ENCODE measurements at places on chromosomes 4 and X.

DNA sequence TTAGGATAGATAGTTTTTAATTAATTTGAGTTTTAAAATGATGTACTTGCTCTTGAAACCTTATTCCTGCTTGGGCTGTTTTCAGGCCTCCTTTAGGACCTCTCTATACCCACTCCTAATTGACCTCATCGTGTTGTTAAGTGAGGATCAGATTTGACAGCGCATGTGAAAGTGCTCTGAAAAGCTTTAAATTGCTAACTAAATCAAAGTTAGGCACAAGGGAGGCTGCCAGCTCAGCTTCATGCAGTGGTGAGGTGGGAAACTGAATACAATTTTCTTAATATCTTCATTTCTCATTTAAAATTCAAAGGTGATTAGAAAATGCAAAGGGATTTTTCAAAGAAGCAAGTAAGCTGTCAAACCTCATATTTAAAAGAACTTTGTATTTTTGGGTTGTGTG, 20.0 kb downstream of the FHDC1 start:
- DNase-seq: no peak

DNA sequence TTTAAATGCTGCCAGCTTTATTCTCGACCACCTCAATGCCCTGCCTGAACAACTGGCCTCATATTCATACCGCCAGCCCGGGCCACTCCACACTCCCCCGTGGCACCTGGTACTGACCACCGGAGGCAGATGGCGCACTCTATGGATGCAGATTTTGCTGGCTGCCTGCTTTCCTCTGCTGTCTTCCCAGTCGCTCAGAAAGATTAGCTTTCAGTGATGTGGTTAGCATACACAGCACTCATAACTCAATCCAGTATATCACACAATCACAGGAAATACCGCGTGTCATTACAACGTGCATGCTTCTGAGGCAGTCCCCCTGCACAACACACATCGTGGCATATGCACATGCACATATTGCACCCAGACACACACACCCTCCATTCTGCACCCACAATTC, 147.2 kb upstream of the BCOR start:
- DNase-seq: no peak

DNA sequence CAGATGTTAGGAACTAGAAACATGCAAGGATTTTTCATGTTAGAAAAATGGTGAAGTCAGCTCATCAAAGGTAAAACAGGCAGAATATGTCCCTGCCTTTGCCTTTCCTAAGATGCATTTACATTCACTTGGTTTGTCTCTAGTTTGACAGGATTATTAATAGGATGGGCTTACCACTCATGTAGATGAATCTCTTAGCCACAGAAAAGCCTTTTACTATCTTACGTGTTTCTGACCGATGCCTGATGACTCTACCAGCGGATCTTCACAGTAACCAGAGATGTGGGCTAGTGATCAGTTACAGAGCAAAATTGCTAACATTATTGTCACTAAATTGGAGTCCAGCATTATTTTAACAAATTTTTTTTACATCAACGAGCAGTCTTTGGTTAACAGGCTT, 187.6 kb downstream of the MAML3 start:
- DNase-seq: no peak

DNA sequence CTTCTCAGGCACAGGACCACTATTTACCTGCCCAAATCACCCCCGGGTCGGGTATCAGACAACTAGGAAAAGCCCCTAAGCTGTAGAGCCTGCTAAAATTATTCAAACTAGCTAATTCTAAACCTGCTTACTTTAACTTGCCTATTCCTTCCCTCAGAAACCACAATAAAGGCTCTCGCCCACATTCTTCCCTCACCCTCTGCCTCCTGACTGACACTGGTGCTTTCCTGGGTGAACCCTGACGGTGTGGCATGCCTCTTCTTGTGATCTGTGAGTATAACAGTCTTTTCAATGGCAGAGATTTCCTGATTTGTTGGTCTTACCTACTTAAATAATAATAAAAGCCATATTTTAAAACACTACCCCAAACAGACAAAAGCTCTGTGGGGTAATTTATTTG, 242.1 kb upstream of the ZCCHC13 start:
- DNase-seq: no peak

- no peak for DNase-seq
Observed at GRCh38 chr4:40337523-40337922, 2.4 kb downstream of the CHRNA9 start.

GRCh38 chr4:77699731-77700210, 94.2 kb downstream of the CXCL13 start:
- no peak for DNase-seq

DNA sequence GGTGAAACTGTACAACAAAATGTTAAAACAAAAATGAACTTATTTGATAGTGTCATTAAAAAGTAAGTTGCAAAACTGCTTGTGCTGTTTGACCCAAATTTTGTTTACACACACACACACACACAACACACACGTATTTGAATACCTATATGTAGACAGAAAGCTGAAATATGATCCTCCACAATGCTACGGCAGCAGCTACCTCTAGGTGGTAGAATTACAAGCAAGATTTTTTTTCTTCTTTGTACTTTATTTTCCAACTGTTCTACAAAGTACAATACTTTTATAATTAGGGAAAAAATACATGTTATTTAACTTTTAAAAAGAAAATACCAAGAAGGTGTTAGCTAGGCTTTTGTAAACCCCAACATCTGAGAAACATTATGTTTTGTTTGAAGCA, 1.2 kb downstream of the CYTL1 start:
- no peak for DNase-seq

- DNase-seq: no peak
Observed at GRCh38 chrX:13828392-13828791, 11.5 kb upstream of the GPM6B start.

GRCh38 chr4:15400981-15401671, 26.7 kb upstream of the C1QTNF7 start:
- DNase-seq: peak; percentile 42

DNA sequence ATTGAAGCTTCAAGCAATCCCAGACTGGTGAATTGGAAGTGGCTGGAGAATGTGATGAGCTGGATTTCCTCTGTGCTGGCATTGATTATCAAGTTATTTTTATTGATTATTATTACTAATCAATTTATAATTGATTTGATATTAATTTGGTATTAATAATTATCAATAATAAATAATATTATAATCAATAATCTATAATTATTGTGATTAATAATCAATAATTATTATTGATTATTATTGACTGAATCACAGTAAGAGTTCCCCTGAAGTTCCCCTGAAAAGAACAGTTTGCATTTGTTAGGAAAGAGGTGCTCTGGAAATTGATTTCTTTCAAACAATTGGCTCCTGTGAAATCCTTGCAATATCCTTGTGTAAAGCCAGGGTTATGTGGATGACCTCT, 7.5 kb upstream of the FAM9A start:
- DNase-seq: no peak

DNA sequence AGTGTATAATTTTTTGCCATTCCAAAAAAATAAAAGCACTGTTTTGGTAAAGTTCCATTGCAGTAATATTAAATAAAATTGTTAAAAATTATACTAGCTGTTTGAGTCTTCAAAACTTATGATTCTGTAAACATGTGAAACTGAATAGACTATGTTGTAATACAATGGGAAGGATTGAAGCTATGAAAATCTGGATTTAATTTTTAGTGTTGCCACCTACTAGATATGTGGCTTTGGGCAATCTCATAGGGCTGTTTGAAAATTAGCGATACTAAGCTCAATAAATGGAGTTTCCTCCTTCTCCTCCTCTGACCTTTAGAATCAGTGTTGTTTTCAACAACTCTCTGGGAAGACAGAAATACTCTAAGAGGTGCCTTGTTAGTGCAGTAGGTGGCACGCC, 4.5 kb downstream of the PGRMC2 start:
- no peak for DNase-seq

DNA sequence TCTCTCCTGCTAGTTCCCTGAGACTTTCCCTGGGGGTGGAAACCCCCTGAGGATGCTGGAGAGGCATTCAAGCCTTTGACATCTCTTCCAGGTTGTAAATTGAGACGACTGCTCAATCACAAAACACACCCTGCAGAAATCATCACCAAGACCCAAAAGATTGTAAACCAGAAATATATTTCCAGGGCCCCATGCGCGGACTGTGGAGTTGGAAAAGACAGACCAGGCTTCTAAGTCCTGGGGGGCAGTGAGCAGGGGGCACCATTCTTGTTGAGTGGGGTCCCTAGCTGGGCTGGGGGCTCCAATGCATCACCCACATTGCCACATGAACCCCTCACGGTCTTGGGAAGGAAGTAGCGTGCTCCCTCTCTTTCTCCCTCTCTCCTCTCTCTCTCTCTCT, 87.9 kb upstream of the C4orf50 start:
- DNase-seq: peak; percentile 5

GRCh38 chr4:3478446-3479357, 15.6 kb downstream of the DOK7 start:
- no peak for DNase-seq

GRCh38 chr4:119977076-119977940, 89.3 kb downstream of the MAD2L1 start:
- DNase-seq: no peak

- peak; percentile 50 for DNase-seq
Observed at GRCh38 chr4:152937336-152938236, 1.5 kb downstream of the FHDC1 start.

- no peak for DNase-seq
Observed at GRCh38 chrX:149283853-149284252, 221.3 kb downstream of the IDS start.

- no peak for DNase-seq
Observed at GRCh38 chr4:167893531-167893930, 198.8 kb upstream of the ANXA10 start.

DNA sequence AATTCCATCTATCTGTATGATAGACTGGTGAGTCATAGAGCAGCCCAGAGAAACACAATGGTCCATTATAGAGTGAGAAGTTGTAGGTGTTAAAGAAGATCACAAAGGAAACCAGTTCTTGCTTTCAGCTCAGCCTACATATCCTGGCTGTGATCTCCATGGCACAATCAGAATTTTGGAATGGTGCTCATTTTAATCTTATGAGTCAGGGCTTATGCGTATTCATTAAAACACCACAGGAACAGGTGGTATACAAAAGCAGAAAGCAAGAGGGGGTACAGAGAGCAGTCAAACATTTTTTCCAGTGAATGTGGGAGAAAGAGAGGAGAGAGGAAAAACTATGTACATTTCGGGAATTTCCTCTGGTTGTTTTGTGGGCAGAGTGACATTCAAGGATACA, 126.9 kb downstream of the MFAP3L start:
- no peak for DNase-seq

- DNase-seq: no peak
Observed at GRCh38 chrX:131827935-131828334, 195.2 kb upstream of the STK26 start.

GRCh38 chrX:32533848-32534247, 677.5 kb downstream of the DMD start:
- DNase-seq: no peak

- DNase-seq: peak; percentile 16
Observed at GRCh38 chr4:158236304-158237030, 26.2 kb downstream of the TMEM144 start.

GRCh38 chr4:130825284-130825683, 1729.3 kb downstream of the C4orf33 start:
- DNase-seq: no peak

DNA sequence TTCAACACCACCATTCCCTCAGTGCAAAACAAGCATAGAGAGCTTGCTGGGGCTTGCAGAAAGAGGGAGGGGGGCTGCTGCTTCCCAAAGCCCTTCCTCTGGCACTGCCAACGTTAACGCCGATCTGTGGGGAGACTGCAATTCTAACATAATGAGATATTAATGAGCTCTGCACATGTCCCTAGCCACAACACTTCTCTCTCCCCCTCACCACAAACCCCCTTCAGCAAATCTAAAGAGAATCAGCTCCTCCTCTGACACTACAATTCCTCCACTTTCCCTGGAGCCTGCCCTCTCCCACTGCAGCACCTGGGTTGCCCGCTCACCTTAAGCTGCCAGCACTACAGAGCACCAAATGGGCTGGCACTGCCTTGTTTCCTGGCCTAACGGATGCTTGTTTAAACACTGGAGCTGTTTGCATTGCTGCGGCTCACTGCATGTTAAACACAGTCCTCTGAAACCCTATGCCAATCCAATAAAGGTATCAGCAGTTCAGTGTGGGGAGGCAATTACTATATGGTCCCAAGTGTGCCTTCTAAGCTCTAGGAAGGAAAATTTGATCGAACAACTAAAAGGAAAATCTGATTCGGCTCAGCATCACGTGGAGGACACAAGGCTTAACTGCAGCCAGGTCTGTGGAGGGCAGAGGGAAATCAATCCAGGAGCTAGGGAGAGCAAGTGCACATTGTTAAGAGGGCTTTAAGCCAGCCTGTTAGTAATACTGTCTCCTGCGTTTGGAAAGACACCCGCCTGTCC, 232.4 kb downstream of the MAML3 start:
- no peak for DNase-seq

DNA sequence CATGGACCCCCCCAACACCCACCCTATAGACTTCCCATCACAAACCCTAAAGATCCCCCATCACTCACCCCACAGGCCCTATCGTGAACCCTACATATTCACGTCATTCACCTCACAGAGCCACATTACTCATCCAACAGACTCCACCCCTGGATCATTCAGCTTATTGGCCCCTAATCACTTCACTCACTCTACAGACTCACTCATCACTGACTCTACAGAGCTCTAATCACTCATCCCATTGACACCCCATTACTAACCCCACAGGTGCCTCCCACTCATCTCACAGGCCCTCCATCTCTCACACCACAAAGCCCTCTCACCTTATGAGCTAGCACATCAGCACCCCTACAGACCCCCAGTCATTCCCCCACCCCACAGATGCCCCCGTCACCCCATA, 6.3 kb upstream of the TBC1D25 start:
- DNase-seq: no peak

DNA sequence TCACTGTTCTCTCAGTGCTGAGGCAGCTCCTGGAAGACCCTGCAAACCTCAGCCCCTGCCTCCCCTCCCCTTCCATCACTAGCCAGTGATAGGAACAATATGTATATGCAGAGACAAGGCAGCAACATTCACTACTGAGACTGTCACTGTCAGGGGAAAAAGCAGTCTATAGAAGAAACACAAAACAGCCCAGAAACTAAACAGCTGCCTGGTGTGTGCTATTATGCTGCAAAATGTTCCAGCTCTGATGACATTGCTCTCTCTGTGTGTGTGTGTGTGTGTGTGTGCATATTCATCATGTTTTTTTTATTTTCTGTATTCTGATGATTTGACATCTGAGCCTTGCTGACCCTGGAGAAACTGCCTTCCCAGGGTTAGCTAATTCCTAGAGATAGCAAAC, 147.2 kb downstream of the SPATA18 start:
- DNase-seq: no peak

DNA sequence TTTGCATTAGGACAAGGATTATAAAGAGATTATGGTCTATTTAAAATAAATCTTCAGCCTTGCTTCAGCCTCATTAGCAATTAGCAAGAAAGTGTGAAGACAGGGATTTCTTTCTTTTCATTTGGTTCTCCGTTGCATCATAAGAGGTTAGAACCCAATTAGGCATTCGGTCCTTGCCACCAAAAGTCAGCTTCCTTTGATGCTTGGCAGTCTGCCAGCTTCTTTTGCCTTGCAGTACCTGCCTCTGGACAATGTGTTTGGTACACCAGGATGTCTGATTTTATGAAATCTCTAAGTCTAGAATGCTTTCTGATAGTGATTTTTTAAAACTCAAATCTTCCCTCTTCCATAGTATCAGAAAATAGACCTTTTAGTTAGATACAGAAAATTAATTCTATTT, 12.4 kb downstream of the SMIM20 start:
- DNase-seq: no peak

Measured in testis (tissue), 5 donors.